NCI-H1417 (cell line): ENCODE measurements at places on chromosomes 12 and 14.

- DNase-seq = peak; percentile 12
Measured at GRCh38 chr12:91630083-91630482, 447.5 kb upstream of the DCN start.

DNA sequence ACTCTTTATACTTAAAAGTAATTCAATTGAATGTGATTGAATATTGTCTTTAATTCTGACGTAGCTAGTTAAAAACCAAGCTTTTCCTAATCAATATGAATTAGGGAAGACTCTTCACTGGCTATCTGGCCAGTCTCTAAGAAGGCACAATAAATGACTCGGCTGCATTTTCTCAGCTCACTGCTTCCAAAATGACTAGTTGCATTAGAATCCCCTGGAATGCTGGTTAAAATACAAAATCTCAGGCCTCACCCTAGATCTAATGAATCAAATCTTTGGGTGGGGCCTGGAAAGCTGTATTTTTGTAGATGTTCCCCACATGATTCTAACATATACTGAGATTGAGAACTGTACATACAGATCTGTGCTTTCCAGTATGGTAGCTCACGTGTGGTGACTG lies 242.1 kb downstream of the CHST11 start:
- DNase-seq = no peak

- no peak for DNase-seq
Measured at GRCh38 chr14:87278415-87278814, 714.6 kb downstream of the GALC start.

GRCh38 chr14:51398898-51399297 lies 158.9 kb downstream of the TMX1 start:
- DNase-seq = no peak
